ENCODE measurements at places on chromosomes 4 and X. TPM values are rescaled to one million over a fixed set of nuclear protein-coding genes. Genes with fewer than 3 reads are reported as not detected.

CENPVL3 gene
- total RNA-seq, result not detected

EPGN gene
- total RNA-seq, result not detected

MSANTD1 gene
- 0.35 TPM for total RNA-seq

LAMP2 gene
- total RNA-seq, result 194 TPM

UGT2B10 gene
- not detected for total RNA-seq

MAGEB5 gene
- total RNA-seq, result not detected

EDA gene
- total RNA-seq, result 0.35 TPM

UGT2A1 gene
- not detected for total RNA-seq

HSFX2 gene
- total RNA-seq, result 0.30 TPM

GPC4 gene
- 3.6 TPM for total RNA-seq

STARD8 gene
- 0.94 TPM for total RNA-seq

GPRASP1 gene
- 6.2 TPM for total RNA-seq

TRAM1L1 gene
- total RNA-seq, result 0.35 TPM

ITGB1BP2 gene
- 0.70 TPM for total RNA-seq

CNGA1 gene
- total RNA-seq, result not detected

PDE5A gene
- total RNA-seq, result 2.7 TPM

DMRTC1 gene
- not detected for total RNA-seq

CLDN34 gene
- not detected for total RNA-seq

YY2 gene
- 1.1 TPM for total RNA-seq

SRPK3 gene
- under 0.01 TPM for total RNA-seq

ARAF gene
- 10.1 TPM for total RNA-seq

GLRA3 gene
- total RNA-seq, result not detected

ODAPH gene
- total RNA-seq, result not detected

SMIM31 gene
- total RNA-seq, result not detected

MAOA gene
- total RNA-seq, result 9.6 TPM

MAML3 gene
- total RNA-seq, result 1.1 TPM

All from smooth muscle cell of the coronary artery (primary cell).